ENCODE measurements at places on chromosomes 6 and 20.

- DNase-seq, result no peak
These were observed 183.5 kb upstream of the PCSK2 start for GRCh38 chr20:17043323-17043722.

- DNase-seq, result no peak
These were observed 20.1 kb downstream of the DHX35 start for GRCh38 chr20:38982291-38982690.

DNA sequence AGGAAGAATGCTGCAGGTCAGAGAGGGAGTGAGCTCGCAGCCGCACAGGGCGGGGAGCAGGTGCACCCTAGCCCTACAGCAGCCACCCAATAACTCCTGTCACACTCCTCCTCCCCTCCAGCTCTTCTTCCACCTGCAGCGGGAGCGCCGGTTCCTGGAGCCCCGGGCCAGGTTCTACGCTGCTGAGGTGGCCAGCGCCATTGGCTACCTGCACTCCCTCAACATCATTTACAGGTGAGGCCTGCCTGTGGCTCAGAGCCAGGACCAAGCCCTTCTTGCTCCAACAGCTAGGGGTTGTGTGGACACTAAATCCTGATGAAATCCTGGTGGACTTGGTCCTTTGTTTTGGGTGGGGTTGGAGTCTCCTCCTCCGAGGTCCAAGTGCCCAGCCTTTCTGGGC lies 11.7 kb downstream of the SGK2 start:
- no peak for DNase-seq

- DNase-seq, result no peak
These were observed 8.2 kb downstream of the NCOA7 start for GRCh38 chr6:125798734-125799508.

GRCh38 chr6:16592223-16592911 lies 168.9 kb downstream of the ATXN1 start:
- no peak for DNase-seq

DNA sequence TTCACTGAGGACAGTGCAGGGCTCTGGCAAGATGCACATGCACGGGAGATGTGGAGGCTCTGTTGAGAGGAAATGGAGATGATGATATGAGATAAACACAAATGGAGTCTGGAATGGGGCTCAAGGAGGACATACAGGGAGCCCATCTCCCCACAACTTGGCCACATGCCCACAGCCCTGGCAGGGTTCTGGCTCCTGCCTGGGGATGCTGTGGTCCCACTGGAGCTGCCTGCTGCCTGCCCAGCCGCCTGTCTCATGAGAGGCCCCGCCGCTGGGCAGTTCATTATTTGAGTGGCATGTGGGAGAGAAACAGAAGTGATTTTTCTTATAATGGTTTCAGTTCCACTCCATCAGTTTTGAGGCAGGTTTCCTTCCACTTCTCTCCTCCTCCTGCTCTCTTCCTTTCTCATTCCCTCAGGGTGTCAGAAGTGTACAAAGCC lies 133.6 kb upstream of the TRAF3IP2 start:
- no peak for DNase-seq

DNA sequence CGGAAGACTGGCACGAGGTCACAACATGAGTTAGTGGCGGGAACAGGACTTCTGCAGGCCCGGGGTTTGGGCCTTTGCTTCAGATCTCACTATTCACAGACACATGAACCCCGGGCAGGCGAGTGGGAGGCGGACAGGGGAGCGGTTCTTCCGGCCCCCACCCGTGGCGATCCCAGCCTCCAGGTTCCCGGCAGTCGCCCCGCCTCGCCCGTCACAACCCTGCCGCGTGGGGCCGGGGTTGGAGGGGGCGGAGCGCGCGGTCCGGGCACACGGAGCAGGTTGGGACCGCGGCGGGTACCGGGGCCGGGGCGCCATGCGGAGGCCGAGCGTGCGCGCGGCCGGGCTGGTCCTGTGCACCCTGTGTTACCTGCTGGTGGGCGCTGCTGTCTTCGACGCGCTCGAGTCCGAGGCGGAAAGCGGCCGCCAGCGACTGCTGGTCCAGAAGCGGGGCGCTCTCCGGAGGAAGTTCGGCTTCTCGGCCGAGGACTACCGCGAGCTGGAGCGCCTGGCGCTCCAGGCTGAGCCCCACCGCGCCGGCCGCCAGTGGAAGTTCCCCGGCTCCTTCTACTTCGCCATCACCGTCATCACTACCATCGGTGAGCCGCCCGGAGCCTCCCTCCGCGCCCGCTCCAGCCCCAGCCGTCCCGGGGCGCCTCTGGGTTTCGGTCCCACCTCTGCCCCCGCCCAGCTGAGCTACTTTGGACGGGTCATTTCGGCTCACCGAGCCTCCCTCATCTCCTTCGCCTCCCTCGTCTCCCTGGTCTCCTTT lies at the start of gene KCNK15:
Gene KCNK15 (plus strand): TSS at position 268 of the 769 bp plus-strand sequence. CDS start 46 bp downstream, at position 314.
- no peak for DNase-seq

DNA sequence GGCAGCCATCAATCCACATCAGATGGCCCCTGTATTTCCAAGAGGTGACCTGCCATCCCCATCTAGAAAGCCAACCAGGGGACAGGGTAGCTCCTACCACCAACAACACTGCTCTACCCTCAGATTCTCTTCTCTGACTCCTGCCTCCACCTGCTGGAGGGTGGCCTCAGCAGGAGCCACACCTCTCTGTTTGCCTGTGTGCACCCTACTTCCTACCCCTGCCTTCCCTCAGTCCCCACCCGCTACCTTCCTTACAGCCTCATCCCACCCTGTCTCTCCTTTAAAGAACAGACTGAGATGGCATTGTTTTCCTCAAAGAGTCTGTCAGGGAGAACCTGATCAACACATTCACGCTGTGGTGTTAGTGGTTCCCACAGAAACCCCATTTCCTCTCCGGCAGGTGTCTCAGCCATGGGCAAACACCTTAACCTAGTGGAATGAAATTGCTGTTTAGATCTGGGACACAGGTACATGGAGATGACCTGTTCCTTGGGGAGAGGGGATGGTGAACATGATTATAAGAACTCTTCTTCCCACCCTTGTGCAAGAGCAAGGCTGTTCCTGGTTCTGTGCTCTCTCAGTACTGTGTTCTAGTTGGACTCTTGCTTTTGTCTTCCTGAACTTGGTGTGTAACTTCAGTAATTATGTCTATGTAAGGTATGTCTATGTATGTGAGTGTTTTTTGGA lies 1.8 kb downstream of the ENTPD6 start:
- no peak for DNase-seq

GRCh38 chr20:8404912-8405635 lies 273.0 kb downstream of the PLCB1 start:
- no peak for DNase-seq

Data from stimulated activated CD4-positive, alpha-beta T cell treated with anti-CD3 and anti-CD28 coated beads, Interleukin-12 subunit alpha, Interleukin-12 subunit beta, amount 100 ng/mL, for 48 hours (primary cell).